NCI-H1694 treated with DMSO at 0.1 percent for 48 hours (cell line): ENCODE measurements at places on chromosomes 5 and 9.
A peak's percentile ranks its signal among the peaks of the same experiment; 100 is the strongest.

- DNase-seq: no peak
Measured at GRCh38 chr9:111040494-111040893, 2.2 kb upstream of the LPAR1 start.

GRCh38 chr9:134536101-134536900, 105.3 kb upstream of the COL5A1 start:
- no peak for DNase-seq

DNA sequence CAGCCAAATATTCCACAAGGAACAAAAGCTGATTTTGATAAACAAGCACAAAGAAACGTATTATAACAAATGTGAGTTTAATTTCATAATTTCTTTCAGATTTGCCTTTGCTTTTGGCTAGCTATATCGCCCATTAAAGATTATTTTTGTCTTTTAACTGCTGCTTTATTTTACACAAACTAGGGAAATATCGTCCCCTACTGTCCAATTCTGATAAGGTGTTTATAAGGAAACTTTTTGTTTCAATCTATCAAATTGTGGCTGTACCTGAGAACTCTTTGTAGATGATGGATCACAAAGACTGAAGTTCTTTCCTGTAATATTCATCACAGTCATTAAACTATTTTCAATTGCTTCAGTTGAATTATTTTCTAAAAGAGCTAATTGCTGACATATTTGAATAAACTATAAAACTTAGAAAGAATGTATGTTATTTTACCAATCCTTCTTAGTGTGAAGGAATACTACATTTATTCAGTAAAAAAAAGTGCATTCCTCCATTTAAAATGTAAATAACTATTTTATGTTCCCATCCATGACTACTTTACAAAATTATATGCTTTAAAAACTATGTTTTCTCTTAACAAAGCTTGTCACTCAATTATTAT, 431.3 kb upstream of the ITGA1 start:
- peak; percentile 53 for DNase-seq

DNA sequence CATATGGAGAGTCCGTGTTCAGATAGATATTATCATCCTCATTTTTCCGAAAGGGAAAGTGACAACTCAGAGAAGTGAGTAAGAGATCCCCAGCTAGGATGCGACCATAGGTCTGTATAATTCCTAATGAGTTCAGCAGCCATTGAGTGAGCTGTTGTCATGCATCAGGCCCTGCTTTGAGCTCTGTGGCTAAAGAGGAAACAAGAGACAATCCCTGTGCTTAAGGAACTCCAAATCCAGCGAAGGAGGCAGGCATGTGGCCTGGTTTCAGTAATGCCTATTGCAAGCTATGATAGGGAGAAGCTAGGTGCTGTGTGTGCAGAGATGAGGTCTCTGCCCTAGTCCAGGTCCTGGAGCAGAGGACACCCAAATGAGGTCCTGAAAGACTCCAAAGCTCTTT, 192.8 kb downstream of the ACTL7B start:
- DNase-seq: no peak

GRCh38 chr5:9202636-9203035, 343.2 kb downstream of the SEMA5A start:
- DNase-seq: no peak

DNA sequence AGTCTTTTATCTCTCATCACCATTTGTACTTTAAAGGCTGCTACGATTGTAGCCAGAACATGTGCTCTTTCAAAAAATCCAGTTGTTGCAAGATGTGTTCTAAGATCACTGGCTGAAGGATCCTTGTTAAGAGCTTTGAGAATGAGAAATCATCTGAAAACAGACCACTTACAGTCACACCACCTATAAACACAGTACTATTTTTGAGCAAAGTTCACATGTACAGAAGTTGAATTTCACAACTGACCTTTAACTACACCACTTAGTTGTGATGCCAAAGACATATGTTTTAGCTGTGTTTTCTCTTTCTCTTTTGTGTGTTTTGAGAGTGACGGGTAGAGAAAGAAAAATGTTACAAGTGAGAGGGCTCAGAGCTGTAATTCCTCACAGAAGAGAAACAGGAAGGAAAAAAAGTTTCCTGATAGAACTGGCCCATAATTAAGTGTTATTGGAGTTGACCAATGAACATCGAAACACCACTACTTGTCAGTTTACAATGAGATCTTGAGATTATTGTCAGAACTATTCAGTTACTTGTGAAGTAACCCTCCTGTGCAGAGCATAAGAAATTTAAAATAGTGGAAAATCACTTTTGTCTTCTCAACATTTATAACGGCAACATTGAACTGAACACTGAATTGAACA, 245.4 kb downstream of the MLLT3 start:
- DNase-seq: no peak

DNA sequence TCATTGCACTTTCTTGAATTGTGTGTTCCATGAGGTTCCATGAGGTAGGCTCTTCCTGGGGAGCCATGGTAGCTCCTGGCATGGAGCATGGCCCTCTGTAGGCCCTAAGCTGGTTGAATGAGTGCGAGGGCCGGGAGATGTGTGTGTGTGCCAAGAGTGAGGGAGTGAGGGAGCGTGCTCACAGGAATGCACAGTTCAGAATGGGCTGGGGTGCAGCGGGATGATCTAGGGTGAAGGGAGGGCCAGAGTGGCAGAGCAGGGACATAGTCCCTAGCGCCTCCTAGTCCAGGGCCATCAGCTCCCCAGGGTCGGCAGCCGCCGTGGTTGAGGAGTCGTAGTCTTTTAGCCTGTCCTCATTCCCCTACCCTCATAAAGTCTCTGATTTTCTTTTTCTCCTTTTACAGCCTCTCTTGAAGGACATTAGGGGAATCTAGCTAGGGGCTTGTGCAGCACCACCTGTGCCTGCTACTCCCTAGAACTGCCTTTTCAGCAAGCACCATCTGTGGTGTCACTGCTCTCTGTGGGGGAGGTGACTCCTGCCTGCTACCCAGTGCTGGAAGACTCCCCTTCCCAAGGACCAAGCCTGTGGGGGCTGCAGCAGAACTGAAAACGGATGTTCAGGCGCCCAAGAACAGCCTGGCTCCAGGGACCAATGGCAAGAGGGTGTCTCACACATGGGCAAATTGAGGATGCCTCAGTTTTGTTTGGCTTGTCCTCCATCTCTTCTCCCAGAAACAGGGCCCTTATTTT, 65.3 kb upstream of the PPARGC1B start:
- no peak for DNase-seq

- no peak for DNase-seq
Measured at GRCh38 chr5:35009657-35010056, 38.1 kb downstream of the AGXT2 start.

DNA sequence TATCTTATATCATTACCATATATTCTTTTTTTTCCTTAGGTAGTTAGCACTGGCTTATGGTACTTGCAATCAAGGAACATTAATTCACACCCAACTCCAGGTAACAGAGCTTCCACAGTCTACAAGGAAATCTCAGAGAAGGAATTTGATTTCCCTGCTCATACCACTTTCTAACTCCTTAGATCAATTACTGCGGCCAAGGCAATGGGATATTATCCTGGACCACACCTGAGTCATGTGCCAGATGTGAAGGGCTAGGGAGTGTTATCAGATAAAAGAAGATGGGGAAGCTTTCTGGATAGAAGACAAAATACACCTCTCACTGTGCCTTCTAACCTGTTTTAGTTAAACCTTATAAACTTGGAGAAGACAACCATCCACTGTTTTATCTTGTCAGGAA, 181.2 kb downstream of the CCDC192 start:
- DNase-seq: no peak

DNA sequence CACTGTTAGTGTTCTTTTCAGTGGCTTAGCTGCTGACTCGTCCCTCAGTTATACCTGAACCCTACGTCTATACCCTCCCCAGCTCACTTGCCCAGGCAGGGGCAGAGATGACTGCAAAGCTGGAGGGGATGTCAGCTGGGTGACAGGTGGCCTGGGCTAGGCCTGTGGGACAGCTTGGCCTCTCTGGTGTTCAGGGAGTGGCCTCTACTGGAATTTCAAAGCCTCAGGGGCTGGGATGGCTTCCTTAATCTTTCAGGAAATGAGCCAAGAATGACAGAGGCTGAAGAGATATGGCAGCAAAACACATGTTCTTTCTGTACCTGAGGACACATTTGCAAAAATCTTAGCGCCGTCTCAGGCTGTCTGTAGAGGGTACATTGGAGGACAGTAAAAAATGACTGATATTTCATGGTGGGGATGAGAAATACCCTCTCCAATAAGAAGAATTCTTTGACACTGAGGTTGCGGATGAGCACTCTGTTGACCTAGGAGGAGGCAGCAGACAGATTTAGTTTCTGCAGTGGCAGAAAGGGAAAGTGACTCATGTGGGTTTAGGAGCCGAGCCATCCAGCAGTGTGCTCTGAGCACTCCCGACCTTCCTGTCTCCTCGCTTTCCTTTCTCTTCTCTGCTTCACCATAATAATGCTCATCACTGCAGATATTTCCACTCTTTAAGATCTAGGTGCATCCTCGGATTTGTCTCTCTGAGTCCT, 54.4 kb downstream of the ENTREP1 start:
- DNase-seq: no peak

GRCh38 chr5:96928931-96929708, 6.8 kb upstream of the LNPEP start:
- DNase-seq: no peak

DNA sequence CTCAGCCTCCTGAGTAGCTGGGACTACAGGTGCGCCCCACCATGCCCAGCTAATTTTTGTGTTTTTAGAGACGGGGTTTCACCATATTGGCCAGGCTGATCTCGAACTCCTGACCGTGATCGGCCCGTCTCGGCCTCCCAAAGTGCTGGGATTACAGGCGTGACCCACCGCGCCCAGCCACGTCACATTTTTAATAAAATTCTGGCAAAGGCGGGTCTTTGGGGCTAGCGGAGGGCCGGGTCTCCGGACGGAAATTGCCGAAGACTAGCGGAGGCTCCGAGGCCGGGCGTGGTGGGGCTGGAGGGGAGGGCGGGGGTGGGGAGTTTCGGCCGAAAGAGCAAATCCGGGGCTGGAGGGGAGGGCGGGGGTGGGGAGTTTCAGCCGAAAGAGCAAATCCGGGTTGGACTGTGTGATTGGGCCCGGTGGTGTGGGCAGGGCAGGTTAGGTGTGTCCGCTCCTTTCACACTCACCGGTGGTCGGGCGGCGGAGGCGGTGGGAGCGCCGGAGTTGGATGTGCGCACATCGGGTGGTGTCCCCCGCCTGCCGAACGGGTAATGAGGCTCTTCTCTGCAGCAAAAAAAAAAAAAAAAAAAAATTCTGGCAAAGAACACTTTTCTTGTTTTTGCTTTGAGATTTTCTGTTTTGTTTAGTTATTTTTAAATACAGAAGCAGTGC, 27.1 kb downstream of the RUFY1 start:
- no peak for DNase-seq

DNA sequence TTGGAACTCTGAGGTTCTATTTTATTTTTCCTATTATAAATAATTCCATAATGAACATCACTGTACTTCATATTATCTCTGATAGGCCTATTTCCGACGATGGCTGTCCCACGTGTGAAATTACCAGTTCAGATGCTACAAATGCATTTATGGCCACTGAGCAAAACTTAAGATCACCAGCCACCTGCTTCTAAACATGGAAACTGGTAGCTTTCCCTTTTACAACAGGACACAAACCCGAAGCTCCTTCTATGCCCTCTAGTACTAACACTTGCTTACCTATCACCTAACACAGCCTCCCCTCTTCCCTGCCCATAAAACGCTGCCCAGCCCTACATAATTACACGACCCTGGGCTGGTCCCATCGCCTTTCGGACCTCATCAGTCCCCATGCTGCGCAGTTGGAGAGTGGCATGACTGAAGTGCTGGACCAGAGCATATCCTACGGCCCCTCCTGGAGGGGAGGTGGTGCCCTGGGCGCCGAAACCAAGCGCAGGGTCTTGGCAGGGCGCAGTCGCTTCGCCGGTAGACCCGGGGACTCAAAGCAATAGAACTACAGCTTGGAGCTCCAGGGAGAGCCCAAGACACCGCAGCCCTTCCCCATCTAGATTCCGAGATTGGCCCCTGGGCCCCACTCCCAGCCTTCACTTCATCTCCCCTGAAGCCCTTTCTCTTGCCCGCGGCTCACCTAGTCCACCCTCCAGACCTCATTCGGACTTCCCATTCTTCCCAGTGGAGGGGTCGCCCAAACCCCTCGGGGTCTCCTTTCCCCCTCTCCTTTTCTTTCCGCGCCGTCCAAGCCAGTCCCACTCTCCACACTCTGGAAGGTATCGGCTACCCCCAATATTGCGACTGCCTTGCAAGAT, 1.0 kb upstream of the SAP30L start:
- DNase-seq: no peak

GRCh38 chr5:78367318-78367991, 7.0 kb downstream of the SCAMP1 start:
- no peak for DNase-seq

- no peak for DNase-seq
Measured at GRCh38 chr9:86263876-86264275, 4.4 kb upstream of the C9orf153 start.

DNA sequence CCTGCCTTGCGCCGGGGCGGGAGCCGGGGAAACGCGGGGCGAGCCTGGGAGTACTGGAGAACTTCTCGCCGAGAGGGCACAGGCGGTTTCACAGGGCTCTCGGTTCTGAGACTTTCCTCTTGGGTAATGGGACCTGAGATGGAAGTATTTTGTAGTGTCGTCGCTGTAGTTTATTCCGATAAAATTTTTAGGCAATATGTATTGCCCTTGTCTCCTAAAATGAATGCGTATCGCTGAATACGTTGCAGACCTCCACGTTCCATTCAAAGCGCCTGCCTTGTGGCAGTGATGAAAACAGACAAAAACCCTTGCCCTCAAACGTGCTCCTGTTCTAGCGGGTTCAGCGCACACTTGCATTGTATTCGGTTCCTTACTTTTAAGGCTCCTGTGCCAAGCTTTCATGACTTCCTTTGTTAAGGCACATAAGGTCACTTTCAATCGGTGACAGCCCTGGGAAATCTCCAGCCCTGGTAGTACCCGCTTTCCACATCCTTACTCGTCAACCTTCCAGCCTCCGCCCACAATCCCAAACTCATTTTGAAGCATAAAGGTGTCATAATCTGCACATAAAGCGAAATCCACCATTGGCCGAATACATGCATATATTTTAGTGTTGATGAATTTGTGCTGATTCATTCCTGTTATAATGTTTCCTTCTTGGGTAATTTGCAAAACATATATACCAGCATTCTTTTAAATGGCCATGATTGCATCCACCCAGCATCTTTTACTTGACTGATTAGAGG, 694 bp downstream of the RMI1 start:
- DNase-seq: peak; percentile 67

DNA sequence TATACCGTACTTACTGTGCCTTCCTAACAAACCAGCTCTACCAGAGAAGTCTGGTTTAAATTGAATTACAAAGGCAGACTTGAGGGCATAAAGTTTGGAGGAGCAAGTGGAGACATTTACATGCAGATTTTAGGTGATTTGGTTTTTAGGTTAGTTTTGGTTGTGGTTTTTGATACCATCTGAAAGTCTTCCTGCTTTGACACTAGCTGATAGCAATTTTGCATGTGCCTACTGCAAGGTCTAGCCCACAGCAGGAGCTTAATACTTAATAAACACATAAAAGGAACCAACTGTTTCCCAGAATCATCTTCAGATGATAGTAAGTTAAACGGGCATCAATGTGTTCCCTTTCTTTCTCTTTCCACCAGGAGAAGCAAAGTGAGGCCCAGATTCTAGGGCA, 3.4 kb upstream of the ESM1 start:
- DNase-seq: no peak

GRCh38 chr9:21711504-21711903, 90.9 kb upstream of the MTAP start:
- DNase-seq: no peak
